ENCODE measurements at places on chromosomes 7 and 10.

- no peak for DNase-seq
These were observed 21.8 kb downstream of the KCP start for GRCh38 chr7:128888756-128889095.

DNA sequence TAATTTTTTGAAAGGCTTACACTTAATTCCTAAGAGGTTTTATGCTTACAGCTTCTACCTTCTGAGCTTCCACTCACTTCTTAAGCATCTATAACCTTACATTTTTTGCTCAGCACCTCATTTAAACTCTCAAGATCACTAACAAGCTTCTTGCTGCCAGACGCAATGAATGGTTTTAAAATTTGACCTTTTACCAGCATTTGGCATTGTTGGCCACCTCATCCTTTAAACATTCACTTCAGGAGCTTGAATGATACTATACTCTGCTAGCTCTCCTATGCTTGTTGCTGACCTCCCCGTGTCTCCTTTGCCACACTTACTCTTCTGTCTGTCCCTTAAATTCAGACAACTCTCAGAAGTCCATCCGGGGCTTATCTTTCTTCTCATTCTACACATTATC lies 37.7 kb upstream of the ODAD2 start:
- no peak for DNase-seq

- no peak for DNase-seq
These were observed 76.2 kb downstream of the PLCE1 start for GRCh38 chr10:94069884-94070283.

DNA sequence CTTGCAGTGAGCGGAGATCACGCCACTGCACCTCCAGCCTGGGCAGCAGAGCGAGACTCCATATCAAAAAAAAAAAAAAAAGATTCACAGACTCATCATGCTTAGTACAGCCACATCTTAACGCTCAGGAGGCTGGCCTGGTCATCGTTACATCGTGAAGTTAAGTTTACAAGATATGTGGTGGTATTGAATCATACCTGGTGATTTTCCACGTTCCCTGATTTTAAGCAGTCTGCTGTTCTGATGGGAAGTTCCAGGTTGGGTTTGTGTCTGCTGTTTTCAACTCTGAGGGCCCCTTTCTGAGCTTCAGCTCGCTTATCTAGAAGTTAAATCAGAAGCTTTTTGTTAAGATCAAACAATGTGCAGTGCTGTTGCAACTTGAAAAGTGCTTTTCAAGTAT lies 6.9 kb downstream of the PPP2R2D start:
- no peak for DNase-seq

- DNase-seq: no peak
These were observed 152.4 kb downstream of the DKK1 start for GRCh38 chr10:52466464-52466863.

DNA sequence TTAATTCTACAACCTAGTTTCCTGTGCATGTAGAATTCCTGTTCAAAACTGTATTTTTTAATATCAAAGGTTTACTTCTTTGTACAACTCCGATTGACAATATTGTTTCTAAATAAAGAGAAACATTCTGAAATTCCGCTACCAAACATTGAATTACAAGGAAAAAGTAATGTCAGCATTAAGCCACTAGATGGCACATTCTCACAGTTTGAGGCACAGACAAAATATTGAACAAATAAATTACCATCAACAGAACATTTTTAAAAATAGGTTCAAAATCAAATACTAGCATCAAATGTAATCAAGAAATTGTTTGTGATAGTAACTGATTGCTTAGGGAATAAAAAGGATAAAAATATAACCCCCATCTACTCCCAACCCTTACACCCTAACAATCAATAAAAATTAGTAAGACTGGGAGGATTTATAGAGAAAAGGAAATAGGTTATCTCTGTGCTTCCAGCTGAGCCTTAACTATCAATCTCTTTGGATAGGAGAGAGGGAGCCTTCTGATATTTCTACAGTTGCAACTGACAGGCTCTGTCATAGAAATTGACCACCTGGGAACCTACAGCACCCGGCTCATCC lies 86.6 kb upstream of the C7orf33 start:
- DNase-seq: no peak
